ENCODE measurements at places on chromosomes 6 and 20. TPM values are rescaled to one million over a fixed set of nuclear protein-coding genes. Genes with fewer than 3 reads are reported as not detected.

The HSPA12B gene
- 2.2 TPM for total RNA-seq

DNA sequence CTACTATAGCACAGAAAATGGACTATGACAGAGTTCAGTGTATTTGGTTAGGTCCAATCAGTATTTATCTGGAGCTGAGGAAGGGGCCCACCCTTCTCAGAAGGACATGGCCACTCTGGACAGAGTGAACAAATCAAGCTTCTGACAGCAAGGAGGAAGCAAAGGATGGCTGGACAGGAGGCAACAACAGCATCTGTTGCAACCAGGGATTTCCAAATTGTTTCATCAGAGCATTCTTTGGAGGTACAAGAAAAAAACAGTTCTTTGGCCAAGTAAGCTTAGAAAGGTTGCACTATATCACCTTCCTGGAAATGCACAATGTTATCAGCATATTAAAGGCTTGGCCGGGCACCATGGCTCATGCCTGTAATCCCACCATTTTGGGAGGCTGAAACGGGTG lies 118.7 kb upstream of the SLC22A16 start:
- DNase-seq = no peak

- DNase-seq = no peak
These were observed 131.3 kb downstream of the PLCB4 start for GRCh38 chr20:9200196-9200595.

The IPCEF1 gene
- 12.0 TPM for total RNA-seq

The HINT3 gene
- total RNA-seq = 18.2 TPM

The DUSP15 gene
- 2.3 TPM for total RNA-seq

The PLA2G7 gene
- 3.3 TPM for total RNA-seq

- DNase-seq = no peak
These were observed 39.5 kb upstream of the CHD6 start for GRCh38 chr20:41657655-41658054.

The SLC22A16 gene
- not detected for total RNA-seq

- DNase-seq = no peak
These were observed 130.0 kb downstream of the SCP2D1 start for GRCh38 chr20:18943542-18943941.

- no peak for DNase-seq
These were observed 11.2 kb upstream of the SIRPA start for GRCh38 chr20:1883986-1884385.
